WTC11 (cell line): ENCODE measurements at places on chromosomes 6 and 20.
A peak's percentile ranks its signal among the peaks of the same experiment; 100 is the strongest.

GRCh38 chr6:45441851-45442453, 64.2 kb upstream of the SUPT3H start:
- no peak for DNase-seq

- DNase-seq, result peak; percentile 86
These were observed 8.6 kb upstream of the BTNL2 start for GRCh38 chr6:32415521-32416019.

DNA sequence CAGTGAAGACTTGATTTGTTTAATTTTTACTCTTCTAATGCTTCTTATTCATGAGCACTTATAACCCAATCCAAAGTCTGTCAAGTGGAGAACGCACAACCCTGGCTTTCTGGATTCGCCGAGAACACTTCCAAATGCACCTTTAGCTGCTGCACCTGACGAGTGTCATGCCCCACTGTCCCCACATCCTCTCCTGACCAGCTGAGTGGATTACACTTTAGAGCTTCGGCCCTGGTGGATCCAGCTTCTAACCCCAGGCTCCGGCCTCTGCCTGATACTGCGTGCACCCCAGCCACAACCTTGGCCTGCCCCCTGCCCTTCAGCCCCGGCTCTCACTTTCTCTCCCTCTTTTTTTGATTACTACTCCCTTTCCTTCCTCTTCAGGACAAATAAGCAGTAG, 258.8 kb downstream of the TMEM242 start:
- DNase-seq, result no peak

- DNase-seq, result no peak
These were observed 82.6 kb upstream of the CCN6 start for GRCh38 chr6:111971181-111971841.

DNA sequence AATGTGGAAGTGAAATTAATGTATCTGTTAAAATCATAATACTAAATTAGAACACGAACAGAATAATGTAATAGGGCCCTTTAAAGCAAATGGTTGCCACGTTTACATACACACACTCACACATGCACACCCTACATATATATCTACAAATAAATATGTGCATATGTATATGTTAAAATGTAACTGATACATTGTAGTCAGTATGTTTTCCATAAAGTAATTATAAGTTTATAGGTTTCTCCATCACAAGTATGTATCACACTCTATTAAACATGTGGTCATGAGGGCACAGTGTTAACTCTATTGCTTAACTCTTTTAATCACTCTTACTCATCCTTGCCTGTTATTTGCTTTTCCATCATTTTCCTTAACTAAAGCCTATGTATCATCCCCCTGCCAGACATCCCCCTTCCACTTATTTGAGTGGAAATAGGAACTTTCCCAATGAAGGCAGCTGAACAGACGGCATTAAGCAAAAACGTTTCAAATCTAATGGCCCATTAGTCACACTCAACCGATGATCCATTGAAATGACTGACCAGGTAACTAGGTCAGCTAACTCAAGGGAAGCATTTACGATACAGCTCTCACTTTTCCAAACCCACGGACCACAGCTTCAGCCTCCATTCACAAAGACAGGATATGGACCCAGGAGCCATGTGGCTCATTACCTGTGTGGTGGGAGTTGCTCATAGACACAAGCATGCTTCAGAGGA, 89.3 kb downstream of the HAO1 start:
- DNase-seq, result no peak

DNA sequence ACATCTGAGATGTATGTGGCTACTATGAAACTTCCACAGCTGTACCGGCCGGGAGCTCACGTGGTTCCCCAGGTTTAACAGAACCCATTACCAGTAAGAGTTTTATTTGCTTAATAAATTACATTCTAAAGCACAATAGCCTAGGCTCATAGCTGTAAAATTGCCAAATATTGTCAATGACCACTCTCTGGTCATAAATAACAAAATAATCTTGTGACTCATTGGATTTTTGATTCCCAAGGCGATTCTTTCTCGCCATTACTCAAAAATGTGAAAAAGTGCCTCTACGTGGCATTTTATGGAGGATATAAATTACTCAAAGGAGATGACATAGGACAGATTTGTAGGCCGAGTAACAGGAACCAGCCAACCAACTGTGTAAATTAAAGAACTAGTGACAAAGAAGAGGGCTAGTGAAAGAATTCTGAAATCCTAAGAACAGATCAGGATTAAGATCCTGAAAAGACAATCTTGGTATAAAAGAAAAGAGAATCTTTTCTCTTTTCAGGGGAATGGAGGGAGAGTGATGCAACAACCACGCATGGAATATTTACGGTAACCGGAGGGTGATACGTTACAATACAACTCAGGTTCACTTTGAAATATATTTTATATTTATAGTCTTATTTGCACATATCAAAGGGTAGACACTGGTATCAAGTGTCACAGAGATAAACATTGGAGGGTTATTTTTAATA, 199.7 kb downstream of the FOXC1 start:
- no peak for DNase-seq

DNA sequence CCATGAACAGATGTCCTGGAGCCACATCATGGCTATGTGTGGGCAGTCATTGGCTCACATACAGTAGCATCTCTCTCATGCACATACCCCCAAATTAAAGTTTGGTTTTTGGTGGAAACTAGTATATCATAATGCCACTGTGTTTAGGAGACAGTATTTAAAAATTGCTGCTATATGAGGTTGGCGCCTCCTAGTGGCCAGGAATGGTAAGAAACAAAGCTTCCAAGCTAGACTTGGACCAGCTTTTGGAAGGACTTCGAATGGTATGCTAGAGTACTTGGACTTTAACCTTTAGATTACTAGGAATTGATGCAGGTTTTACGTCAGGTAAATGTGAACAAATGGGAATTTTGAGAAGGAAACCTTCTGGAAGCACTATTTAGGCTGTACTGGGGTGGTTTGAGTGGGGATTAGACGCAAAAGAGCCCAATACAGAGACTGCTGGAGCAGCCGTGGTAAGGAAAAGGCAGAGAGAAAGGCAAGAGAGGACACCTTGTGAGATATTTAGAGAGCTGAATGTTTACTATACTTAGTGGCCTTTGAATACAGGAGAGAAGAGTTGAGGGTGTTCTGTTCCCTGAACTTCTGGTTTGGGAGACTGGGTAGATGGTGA, 23.8 kb downstream of the PRSS35 start:
- peak; percentile 74 for DNase-seq

DNA sequence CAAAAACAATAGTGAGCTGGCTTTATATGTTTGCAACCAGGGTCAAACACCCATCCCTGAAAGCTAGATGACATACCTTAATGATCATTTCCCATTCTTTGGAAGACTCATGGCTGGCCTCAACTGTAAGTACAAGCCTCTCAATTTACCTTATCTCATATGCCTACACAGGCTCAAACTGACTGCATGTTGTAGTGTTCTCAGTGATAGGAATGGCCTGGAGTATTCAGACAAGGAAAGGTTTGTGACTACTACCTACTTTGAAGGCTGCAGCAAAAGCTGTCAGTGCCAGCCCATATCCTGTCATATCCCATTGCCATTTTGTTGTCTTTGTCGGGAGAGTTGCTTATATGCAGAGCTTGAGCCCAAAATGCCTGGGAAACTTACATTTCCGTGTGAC, 205.2 kb upstream of the MOCS1 start:
- DNase-seq, result no peak

- no peak for DNase-seq
These were observed 7.6 kb downstream of the BPIFB2 start for GRCh38 chr20:33015114-33015484.

- DNase-seq, result no peak
These were observed 60.8 kb upstream of the EDN1 start for GRCh38 chr6:12229332-12229731.

GRCh38 chr6:128491100-128491581, 29.3 kb downstream of the PTPRK start:
- DNase-seq, result no peak

- DNase-seq, result no peak
These were observed 51.2 kb upstream of the RNF24 start for GRCh38 chr20:4066551-4066950.

DNA sequence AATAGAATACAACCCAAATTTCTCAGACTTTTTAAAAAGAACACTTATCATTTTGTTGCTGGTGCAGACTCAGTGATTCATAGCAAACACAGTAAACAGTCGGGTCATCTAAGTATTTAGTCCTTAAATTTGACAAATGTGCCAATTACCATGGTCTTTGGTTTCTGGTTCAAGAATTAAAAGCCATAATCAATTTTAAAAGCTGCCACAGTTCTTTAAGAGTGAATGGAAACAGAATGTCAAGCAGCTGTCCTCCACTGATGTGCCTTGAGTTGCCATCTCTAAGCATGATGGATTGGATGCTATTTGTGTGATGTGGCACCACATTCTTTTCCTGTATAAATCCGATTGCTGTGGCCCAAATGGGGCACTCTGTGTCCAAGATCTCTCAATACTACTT, 67.2 kb upstream of the MLIP start:
- DNase-seq, result no peak

DNA sequence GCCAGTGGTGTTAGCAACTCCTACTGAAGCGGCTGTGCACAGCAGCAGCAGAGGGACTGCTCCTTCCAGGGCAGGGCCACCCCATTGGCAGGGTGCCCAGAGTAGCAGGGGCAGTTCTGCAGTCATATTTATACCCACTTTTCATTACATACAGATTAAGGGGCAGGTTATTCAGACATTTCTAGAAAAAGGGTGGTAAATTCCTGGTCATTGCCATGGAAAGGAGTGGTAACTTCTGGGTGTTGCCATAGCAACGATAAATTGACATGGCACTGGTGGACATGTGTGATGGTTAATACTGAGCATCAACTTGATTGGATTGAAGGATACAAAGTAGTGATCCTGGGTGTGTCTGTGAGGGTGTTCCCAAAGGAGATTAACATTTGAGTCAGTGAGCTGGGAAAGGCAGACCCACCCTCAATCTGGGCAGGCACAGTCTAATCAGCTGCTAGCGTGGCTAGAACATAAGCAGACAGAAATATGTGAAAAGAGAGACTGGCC, 45.0 kb downstream of the IYD start:
- DNase-seq, result no peak

GRCh38 chr6:69774740-69775584, 21.8 kb downstream of the LMBRD1 start:
- no peak for DNase-seq

GRCh38 chr6:169656546-169657283, 45.1 kb downstream of the WDR27 start:
- no peak for DNase-seq

- no peak for DNase-seq
These were observed 27.0 kb upstream of the SERPINB1 start for GRCh38 chr6:2868637-2869036.

- no peak for DNase-seq
These were observed 838.0 kb upstream of the DEFB115 start for GRCh38 chr20:30419466-30419865.

- no peak for DNase-seq
These were observed 21.1 kb upstream of the EDN1 start for GRCh38 chr6:12269110-12269509.

- DNase-seq, result peak; percentile 86
These were observed 2.1 kb upstream of the TMEM151B start for GRCh38 chr6:44268095-44268628.

- DNase-seq, result no peak
These were observed 131.7 kb downstream of the DNAH8 start for GRCh38 chr6:38846844-38847243.
